Activated gamma-delta T cell treated with anti-CD3 and anti-CD28 coated beads, Interleukin-2, amount 50 U/mL, for 16 hours (primary cell): ENCODE measurements at places on chromosomes 13 and 19.

GRCh38 chr13:78649997-78650716 is 8.8 kb downstream of the OBI1 start:
- DNase-seq: no peak

DNA sequence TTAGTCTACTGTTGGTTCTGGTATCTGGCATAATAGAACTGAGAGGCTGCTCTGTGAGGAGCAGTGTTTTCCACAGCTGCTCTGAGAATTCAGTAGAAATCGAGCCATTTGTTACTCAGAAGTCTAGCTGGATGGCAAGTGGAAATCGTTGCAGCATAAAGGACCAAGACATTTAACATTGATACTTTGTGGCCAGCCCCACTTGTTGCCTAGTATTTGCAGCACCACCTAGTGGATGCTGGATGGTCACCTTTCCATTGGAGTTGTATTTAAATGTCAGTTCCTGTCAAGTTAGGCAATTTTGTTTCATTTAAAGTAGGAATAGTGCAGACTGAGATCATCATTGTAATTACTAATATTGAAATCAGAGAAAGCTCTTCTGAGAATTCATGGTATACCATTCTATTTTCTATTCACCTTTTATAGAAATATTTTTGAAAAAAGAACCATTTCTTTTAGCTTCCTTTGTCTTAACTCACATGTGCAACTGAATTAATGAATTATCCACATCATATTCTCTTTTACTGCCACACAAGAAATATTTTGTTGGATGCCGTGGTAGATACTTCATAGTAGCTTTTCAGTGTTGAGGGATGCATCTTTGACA is 64.6 kb downstream of the PDS5B start:
- DNase-seq: peak; percentile 36

DNA sequence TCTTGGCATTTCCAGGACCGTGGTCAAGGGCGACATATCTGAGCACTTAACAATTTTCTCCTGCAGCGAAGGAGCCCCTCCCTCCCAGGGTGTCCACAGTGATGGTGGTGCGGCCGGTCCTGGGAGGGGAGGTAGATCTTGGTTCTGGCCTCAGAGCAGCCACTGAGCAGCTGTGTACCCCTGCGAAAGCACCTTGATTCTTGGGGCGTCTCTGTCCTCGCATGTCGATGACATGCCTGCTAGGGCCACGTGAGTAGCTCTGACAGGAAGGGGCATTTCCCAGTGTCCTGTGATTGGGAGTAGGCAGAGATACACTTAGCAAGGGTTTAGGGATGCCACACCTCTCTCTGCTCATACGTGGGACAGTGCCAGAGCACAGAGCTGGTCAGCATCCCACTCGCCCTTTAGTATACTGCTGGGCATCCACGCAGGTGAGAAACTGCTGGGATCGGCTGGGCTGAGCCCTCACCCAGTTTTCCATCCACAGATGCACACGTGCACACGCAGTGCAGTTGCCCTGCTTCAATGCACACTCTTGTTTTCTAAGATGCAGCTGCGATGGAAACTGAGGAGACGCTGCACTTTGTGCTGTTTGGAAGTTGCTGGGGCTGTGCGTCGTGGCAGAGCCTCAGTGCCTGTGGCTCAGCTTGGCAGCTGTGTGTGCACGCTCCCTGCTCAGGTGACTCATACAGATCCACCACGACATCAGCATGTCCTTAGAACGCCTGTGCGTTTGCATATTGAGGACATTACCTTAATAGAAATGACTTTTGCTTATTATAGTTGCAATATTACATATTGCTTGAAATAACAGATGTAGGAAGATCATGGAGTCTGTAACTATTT is 66.8 kb downstream of the TEX29 start:
- DNase-seq: no peak

DNA sequence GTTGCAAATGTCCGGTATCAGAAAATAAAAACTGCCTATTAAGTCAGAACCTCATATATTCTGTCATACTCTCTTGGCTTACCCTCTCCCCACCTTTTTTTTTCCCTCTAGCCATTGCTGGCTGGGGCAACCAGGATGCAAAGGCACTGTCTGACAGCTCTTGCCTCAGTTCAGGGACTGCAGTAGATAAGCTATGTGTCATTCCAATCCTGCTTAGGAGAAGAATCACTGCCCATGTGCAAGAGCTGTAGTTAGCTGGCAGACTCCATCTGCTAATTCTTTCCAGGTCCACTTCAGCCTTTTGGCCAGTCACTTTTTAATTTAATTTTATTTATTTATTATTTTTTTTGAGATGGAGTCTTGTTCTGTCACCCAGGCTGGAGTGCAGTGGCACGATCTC is 895.6 kb upstream of the SLC10A2 start:
- DNase-seq: no peak

DNA sequence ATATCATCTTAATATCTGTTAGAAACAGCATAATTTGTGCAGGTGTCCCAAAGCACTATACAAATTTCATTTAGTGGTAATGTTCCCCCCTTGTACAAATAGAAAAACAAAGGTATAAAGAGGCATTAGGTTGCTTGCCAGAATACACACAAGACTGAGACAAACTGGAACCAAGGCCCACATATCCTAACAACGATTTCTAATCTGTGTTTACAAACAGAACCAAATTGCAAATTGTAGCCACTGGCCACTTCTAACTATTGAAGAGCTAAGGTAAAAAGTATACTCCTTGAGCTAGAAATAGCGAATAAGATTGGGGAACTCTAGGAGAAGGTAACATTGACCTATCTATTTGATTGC is 526.1 kb downstream of the KLF12 start:
- DNase-seq: no peak

DNA sequence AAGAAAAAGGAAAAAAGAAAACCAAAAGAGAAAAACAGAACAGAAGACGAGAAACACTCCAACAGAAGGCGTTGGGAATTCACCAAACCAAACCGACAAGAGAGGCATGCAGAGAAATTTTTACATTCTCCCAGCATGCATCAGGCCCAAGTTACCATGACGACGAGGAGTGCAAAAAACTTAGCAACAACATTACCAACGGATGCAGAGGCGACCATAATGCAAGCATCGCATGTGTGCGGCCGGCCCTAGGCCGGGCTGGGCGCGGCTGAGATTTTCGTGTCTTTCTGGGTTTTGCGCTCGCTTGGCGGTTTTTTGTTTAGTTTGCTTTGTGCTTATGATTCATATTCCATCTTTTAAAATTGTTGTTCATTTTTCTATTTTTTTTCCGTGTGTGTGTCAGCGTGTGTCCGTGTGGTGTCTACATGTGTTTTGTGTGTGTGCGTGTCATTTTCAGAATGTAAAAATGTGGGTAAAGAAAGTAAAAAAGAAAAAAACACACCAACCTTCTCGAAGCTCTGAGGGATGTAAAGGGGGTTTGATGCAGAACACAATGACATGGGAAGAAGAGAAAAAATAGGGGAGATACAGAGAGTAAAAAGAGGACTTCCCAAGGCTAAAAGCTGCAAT is 84.9 kb downstream of the PTPRS start:
- DNase-seq: no peak

DNA sequence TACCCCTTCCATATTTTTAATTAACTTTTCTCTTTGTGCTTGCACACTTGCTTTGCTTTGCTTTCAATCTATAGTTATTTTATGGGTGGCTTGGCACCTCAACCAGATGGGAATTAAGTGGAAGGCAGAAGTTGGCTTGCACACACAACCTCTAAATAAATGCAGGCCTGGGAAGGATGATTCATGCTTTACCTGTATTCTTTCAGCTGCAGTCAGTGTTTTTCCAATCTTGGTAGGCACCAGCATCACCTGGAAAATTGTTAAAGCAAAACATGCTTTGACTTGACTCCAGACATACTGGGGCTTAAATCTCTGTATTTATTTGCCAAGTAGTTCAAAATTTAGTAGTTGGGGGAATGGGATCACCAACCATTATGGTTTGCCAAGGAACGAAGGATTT is 543.0 kb downstream of the GPC6 start:
- DNase-seq: no peak

- no peak for DNase-seq
Measured at GRCh38 chr19:31392464-31392863, 43.2 kb upstream of the TSHZ3 start.

DNA sequence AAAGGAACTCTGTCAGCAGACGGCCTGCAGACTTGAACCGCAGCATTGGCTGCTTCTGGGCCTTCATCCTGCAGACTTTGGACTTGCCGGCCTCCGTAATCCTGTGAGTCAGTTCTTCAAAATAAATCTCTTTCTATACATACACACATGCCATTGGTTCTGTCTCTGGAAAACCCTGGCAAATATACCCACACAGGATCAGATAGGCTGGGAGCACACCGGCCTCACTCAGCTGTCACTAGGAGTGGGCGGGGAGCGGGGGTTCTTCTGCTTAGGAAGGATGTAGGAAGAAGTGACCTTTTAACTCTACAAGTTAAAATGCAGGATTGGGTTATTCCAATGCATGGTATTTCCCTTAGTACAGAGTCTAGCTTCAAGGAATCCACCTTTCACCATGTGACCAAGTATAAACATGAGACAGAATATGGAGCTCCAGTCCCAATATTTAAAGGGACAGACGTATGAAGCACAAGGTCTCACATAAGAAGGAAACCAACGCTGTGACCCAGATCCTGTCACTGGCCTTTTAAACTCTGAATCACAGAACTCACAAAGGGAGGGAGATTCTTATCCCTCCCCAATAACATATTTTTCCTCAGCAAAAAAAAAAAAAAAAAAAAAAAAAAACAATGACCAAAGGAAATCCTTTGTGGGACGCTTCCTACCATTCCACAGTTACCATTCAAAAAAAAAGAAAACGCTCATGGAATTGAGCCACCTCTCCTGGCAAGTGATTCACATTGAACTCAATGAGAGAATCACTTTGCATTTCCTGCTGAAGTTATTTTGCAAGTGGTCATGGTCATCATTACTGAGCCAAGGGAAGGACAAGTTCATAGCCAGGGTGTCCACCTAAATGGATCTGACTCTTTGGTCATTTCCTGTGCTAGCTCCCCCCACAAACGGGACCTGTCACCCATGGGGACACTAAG is 352.9 kb downstream of the FOXO1 start:
- no peak for DNase-seq

GRCh38 chr19:30570194-30570593 is 198.0 kb downstream of the ZNF536 start:
- no peak for DNase-seq

- no peak for DNase-seq
Measured at GRCh38 chr13:73883162-73883561, 251.0 kb downstream of the KLF12 start.

- DNase-seq: peak; percentile 57
Measured at GRCh38 chr19:1811942-1812425, at the start of gene ATP8B3. TSS of gene ATP8B3 (minus strand) at chr19:1812276. CDS start at chr19:1811736, 540 bp downstream.

GRCh38 chr13:106599875-106600797 is 32.2 kb upstream of the ARGLU1 start:
- no peak for DNase-seq

GRCh38 chr13:79547211-79548195 is 66.5 kb downstream of the NDFIP2 start:
- no peak for DNase-seq

DNA sequence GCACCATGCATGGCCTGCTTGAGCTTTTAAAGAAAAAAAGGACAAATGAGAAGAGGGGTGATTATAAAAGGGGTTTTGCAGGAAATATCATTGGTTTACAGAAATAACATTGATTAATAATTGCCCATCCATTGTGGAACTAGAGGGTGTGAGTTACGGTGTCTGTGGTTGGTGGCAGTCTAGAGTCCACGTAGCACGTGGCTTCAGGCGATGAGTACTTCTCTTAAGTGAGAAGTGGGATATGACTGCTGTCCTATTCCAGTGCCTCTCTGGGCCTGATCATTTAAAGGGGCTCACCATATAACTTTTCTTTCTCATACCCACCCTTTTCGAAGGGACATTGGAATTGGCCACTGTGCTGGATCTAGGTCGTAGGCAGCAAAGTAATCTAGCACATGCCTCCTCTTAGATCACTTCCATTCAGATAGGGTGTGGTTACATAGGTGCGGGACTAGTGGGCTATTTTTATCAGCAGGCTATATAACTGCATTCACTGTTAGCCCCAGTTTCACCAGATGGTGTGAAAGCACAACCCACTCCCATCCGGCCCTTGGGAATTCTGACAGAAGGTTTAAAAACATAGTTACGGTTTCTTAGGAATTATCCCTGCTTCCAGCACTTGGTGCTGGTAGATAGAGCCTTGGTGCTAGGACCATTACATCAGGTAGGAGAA is 19.9 kb downstream of the PPP5C start:
- DNase-seq: no peak

GRCh38 chr19:41319500-41320184 is 9.7 kb downstream of the CCDC97 start:
- no peak for DNase-seq

DNA sequence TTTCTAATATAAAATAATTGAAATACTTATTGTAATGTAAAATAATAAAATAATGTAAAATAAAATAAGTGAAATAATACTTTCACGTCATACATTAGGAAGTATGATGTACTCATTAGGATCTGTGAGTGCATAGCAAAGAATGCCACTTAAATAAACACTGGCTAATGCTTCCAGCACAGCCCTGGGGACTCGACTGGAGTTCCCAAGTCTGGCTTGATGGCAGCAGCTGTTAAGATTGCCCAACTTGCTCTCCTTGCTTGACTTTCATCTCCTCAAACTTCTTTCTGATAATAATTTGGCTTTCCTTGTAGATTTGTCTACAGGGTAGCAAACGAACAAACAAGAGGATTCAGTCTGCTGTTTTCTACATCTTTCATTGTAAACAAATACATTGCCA is 191.9 kb downstream of the COG6 start:
- DNase-seq: no peak

- DNase-seq: no peak
Measured at GRCh38 chr19:4423416-4424126, 21.1 kb downstream of the CHAF1A start.

GRCh38 chr19:45254044-45254531 is 3.0 kb downstream of the MARK4 start:
- no peak for DNase-seq

GRCh38 chr19:58352760-58353671 is at the start of gene A1BG:
TSS of gene A1BG (minus strand) at chr19:58353492. CDS start at chr19:58353437, 55 bp downstream.
- no peak for DNase-seq

GRCh38 chr13:37878496-37878895 is 8.9 kb upstream of the TRPC4 start:
- no peak for DNase-seq

GRCh38 chr13:67440236-67440975 is 210.3 kb upstream of the PCDH9 start:
- DNase-seq: no peak

DNA sequence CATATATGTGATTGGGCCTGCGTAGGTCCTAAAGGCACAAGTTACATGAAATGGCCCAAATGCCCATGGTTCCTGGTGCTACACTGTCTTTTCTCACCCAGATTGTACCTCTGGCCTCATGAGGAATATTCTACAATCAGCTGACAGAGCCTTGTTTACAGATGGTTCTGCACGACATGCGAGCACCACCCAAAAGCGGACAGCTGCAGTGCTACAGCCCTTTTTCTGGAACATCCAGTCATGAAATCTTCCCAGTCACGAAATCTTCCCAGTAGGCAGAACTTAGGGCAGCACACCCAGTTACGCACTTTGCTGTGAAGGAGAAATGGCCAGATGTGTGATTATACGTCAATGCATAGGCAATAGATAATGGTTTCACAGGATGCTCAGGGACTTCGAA is 7.7 kb upstream of the ELF1 start:
- DNase-seq: no peak

- no peak for DNase-seq
Measured at GRCh38 chr19:41694831-41695635, 7.0 kb upstream of the CEACAM7 start.
